ENCODE measurements at places on chromosomes 2 and 18.
A peak's percentile ranks its signal among the peaks of the same experiment; 100 is the strongest.

GRCh38 chr2:28326881-28327505 is 65.7 kb upstream of the FOSL2 start:
- DNase-seq: peak; percentile 43

DNA sequence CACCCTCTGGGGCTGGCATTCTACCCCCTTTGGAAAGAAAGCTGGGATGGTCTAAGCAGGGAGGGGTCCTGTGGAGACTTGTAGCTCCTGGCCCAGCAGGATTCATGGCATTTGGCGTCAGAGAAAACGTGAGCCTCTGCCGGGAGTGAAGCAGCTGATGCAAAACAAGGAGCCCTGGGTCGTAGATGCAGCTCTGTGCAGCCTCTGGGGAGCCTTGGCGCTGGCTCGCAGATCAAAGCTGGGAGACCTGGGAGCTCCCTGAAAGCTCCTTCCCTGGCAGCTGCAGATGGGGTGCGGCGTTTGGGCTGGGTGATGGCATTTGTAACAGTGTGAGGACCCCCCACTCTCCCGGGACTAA is 148.3 kb downstream of the KLHL29 start:
- DNase-seq: no peak

DNA sequence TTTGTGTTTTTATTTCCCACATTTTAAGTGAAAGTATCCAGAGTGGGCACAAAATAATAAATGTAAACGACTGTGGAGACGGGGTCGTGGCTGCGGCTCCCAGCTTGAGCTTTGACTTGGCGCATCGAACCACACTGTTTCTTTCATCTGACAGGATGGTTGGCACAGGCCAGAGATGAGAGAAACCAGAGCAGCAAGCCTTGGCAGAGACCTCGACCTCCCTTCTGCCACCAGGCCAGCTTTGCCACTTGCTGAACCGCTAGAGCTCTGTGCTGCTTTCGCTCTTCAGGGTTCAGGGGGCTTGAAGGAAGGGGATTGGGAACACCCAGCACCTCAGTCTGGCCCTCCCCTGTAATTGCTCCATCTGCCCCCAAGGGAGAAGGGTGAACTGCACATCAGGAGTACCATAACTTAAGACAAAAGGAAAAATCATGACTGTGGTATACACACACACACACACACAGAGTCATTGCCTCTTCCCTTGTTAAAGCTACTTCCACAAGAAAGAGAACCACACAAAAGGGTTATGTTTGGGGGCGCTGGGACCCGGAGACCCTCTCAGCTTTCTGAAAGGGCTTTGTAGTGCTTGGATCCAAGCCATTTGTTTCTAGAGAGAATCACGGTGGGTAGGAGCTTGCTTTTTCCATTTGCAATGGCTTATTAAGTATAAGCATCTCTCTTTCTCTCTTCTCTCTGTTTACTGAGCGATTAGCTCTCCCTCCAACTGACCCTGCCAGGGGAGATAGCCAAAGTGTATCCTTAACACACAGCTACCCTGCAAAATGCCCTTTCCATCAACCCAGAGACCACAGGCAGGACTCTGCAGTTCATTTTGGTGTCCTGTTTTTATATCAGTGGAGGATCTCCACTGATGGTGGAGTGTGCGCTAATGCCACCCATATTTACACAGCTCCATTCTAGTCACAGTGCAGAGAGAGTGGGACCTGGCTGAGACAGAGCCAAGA is 23.0 kb downstream of the POU3F3 start:
- no peak for DNase-seq

- DNase-seq: no peak
Measured at GRCh38 chr18:31740180-31740579, 20.5 kb downstream of the SLC25A52 start.

DNA sequence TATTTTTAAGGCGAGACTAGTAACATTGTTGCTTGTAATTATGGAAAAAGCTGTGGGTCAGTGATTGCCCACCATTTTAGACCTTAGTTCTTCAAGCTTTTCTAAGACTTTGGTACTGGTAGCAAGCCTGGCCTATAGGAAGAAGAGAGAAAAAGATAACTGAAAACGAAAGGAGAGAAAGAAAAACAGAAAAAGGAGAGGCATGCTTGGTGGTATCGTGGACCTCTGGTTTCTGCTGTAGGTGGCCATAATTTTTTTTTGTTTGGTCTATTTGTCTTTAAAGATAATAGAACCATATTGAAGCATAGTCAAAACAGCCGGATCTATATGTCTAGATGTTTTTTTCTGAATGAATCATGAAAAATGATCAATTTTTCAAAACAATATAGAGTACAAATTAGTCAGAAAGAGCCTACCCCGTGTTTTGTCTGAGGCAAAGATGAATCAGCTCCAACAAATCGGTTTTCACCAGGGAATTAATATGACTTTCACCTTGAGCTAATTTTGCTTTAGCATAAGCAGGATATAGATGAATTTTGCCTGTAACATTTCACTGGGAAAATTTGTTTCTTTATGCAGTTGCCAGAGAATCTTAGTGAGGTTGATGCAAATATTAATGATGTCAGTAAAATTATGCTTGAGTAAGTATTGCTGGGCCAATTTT is 45.7 kb downstream of the CCDC85A start:
- no peak for DNase-seq

GRCh38 chr18:69883781-69884180 is 63.9 kb downstream of the CD226 start:
- no peak for DNase-seq

DNA sequence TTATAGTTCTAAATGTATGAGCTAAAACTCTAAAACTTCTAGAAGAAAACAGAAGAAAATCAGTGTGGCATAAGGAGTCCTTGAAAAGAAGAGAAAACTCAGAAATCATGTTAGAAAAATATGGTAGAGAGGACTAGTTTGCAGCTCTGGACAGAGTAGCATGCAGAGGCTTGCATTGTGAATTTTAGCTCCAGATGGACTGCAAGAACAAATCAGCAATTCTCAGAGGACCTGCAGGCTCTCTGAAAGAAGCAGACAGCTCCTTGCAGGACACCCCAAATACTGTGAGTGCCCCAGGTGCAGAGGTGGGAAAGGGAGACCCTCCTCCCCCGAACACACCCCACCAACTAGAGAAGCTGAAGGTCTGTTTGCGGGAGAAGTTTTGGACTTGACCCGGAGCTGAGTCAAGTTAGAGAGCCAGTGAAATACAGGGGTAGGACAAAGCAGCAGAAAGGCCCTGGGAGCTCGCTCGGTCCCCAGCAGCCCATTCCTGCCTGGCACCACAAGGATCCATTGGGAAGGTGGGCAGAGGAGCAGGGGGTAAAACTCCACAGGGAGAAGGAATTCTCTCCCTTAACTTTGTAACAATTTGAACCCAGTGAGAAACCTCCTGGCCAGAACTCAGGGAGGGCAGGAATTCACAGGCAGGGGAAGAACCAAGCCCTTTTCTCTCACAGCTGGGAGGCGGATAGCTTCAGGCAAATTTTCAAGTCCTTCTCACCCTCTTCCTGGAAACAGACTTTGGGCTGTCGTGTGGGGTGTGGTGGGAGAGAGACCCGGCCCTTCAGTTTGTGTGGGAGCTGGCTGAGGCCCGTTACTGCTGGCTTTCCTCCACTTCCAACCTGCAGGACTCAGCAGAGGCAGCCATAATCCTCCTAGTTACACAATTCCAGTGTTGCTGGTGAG is 216.2 kb upstream of the SLC35G4 start:
- DNase-seq: no peak

Data from AG10803 (cell line).